ENCODE measurements at places on chromosomes 2 and 18.
A peak's percentile ranks its signal among the peaks of the same experiment; 100 is the strongest.

DNA sequence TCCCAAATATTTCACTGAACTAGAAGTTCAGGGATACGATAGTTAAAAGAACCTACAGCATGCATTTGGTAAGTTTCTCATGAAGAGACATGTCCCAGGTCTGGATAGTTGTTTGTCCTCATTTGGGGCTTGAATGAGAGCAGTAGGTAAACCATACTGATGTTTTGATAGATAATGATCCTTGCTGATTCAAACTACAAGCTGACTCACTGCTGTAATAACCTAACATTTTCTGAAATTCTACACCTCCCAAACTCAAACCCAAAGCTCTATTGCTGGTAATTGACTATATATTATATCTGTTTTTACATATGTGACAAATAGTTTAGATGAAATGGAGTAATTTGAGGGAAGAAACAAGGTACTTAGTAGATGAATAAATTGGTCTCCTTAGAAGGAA is 154.1 kb upstream of the BOD1L2 start:
- DNase-seq: no peak

DNA sequence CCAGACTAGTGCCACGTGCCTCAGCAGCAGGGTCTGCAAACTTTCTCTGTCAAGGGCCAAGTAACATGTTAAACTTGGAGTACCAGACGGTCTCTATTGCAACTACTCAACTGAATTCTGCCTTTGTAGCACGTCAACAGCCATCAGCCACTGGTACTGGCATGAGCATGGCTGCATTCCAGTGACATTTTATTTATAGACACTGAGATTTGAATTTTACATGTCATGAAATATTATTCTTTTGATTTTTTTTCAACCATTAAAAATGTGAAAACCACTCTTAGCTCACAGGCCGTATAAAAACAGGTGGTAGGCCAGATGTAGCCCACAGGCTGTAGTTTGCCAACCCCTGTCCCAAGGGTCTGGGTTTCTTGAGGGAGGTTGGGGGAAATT is 199.7 kb downstream of the TPGS2 start:
- no peak for DNase-seq

DNA sequence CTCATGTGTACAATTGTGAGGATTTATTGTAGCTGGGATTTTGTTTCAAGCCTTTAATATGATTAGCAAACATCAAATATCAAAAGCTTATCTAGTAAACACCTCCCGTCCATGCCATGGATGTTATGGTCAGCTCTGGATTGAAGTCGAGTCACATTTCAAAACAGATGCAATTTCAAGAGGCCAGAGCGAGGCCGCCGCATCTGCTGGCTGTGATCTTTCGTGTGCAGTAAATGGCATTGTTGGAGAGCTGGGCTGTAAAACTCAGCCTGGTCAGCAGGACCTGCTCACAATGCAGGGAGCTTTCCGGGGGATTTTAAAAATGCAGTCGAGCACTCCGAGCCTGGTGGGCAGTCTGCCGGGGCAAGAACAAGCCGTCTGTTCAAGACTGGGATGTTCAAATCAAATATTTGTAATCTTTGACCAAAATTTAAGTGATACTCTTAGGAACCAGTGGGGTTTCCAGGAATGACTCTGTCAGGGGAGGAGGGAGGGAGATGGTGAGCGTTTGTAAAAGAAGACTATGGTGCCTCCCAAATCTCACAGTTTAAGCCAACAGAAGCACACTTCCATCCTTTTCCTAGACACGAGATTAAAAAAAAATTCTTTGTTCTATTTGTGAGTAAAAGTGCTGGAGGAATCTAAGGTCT is 97.6 kb downstream of the MYCN start:
- no peak for DNase-seq

DNA sequence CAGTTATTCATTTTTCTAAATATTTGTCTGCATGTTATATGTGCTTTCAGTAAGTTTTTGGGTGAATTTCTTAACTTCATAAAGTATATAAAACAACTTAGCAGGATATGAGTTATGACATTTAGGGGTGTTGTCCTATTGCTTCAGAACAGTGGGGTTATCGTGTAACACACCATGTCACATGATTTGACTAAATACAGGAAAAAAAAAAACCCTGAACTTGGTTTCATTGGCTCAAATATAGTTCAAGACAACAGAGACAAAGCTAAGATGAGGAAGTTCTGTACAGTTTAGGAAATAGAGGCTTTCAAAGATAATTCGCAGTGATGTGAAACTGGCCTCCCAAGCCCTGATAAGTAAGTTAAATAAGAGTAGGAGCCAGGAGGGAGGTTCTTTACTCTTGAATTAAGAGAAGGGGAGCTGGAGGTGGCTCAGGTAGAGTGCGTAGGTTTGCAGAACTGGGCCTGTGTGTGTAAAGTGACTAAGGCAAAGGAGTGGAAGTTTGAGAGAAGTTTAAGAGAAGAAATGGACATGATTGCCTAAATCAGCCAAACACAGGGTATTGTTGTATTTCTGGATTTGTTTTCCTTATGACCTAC is 53.9 kb downstream of the LIMS1 start:
- DNase-seq: no peak

- DNase-seq: no peak
Measured at GRCh38 chr2:95053543-95053942, 28.0 kb downstream of the MAL start.

GRCh38 chr2:190355968-190356644 is 12.7 kb downstream of the INPP1 start:
- DNase-seq: no peak

DNA sequence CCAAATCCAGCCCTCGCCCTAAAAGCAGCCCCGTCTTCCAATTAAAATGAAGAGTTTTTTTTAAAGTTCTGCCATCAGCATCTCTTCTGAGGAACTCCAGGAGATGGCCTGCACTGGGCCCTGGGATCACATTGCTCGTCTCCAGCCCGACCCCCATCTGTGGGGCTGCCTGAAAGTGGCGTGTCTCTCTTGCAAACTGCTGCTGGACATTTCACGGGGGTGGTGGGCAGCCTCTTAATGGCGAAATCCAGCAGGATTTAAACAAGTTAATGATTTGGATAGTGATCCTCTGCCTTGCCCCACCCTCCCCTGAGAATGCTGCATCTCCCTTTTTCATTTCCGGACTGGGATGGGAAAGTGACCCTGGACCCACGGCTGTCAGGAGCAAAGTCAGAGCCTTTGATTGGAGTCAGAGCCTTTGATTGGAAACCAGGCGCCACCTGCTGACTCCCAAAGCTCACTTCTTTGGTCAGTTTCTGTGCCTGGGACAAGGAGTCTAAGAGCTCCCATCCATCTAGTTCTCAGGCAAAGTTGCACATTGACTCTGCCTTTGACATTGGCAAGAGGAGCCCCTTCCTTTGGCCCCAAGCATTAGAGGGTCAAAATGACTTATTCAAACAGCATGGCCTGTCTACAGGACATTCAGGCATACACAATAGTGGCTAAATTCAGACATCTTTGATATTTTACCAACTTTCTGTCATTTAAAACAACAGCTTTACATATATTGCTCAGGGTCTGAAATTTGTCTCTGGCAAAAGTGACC is 155.2 kb downstream of the SH3BP4 start:
- DNase-seq: peak; percentile 66

DNA sequence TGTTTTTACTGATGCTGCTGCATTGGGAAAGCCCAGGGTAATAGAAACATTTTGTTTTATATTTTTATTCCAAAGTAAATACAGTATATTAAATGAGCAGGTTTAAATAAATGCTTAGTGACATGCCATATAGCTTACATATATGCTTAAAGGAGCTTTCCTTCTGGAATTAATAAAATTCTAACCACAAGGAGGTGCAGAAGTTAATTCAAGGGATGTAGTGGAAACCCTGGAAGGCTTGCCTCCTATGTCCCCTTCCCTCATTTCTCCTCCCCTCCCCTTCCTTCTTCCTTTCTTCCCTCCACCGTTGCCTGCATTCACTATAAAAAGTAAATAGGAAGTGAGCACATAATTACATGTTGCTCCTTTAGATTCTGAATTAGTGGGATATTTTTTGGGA is 96.3 kb downstream of the UBE2E3 start:
- no peak for DNase-seq

- DNase-seq: no peak
Measured at GRCh38 chr2:200203381-200203827, 103.1 kb upstream of the SPATS2L start.

DNA sequence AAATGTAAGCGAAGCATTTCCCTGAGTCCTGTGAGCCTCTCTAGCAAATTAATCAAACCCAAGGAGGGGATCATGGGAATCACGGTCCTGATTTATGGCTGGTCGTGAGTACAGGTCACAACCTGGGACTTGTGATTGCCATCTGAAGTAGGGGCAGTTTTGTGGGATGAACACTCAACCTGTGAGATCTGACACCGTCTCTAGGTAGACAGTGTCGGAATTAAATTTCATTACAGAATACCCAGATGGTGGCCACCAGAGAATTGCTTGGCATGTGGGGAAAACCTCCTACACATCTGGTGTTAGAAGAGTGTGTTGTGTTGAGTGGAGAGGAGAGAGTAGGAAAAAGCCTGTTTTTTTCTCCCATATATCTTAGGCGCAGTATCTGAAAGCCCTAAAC is 12.5 kb downstream of the CAPN14 start:
- no peak for DNase-seq

DNA sequence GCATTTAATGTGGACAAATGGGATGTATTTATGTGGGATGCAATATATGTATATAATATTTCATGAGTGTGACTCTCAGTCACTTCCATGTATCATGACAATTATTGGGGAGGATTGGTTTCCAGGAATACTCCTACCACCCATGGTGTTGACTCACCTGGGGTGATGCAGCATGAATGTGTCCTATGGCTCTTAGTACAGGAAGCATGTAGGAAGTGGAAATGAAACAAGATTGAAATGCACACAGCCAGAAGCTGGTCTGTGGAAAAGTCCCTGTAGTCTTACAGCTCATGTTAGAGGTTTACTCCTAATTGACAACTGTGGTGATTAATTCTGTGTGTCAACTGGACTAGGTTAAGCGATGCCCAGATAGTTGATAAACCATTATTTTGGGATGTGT is 89.3 kb upstream of the HAAO start:
- no peak for DNase-seq

GRCh38 chr2:24766609-24767008 is 26.6 kb downstream of the PTRHD1 start:
- no peak for DNase-seq

GRCh38 chr18:3605954-3606443 is 156.0 kb downstream of the TGIF1 start:
- DNase-seq: no peak

- no peak for DNase-seq
Measured at GRCh38 chr2:171579481-171579880, 57.2 kb downstream of the CYBRD1 start.

DNA sequence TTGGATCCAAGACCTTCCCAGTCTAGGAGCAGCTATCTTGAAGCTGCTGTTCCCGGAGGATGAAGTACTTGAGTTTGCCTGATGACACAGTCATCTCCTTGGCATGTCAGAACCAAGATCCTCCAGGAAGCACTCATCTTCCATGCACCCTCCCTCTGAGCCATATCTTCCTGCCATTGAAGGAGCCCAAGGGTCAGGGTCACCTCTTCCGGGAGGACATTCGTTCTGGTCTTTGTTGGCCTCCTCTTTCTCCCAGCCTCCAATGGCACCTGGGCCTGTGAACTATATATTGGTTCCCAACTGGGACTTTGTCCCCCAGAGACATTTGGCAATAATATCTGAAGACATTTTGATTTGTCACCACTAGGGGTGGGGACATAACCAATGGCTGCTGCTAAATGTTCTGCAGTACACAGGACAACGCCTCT is 4.2 kb upstream of the MYO7B start:
- no peak for DNase-seq

DNA sequence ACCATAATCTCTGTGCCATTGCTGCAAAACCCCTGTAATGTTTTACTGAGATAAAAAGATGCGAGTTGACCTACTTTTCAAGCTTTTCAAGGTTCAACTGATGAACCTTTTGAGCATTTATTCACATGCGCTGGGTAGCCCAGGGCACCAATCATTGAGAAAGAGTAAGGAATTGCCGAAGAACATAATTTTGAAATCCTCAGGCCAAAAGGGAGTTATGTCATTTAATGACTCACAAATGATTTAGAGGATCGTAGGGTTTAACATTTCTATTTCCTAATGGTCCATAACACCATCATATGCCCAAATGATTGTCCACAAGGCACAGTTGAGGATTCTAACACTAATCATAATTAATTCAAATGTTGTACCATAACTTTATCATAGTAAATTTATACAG is 20.2 kb upstream of the DLX1 start:
- DNase-seq: no peak

DNA sequence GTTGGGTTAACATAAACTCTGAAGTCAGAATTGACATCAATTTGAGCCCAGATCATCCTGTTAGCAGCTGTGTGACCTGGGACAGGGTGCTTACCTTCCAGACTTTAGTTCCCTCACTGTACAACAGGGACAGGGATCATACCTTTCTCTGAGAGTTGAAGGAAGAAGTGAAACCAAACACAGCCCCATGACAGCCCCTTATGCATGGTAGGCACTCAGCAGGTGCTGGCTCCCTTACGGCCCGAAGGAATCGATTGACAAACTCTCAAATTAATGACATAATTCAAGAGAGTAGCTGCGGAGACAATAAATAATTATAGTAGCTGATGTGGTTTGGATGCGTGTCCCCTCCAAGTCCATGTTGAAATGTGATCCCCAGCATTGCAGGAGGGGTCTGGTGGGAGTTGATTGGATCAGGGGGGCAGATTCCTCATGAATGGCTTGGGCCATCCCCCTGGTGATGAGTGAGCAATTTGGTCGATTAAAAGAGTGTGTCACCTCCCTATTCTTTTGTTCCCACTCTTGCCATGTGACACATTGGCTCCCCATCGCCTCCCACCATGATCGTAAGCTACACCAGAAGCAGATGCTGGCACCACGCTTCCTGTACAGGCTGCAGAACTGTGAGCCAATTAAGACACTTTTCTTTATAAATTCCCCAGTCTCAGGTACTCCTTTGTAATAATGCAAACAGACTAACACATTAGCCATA is 72.4 kb downstream of the ODC1 start:
- no peak for DNase-seq

DNA sequence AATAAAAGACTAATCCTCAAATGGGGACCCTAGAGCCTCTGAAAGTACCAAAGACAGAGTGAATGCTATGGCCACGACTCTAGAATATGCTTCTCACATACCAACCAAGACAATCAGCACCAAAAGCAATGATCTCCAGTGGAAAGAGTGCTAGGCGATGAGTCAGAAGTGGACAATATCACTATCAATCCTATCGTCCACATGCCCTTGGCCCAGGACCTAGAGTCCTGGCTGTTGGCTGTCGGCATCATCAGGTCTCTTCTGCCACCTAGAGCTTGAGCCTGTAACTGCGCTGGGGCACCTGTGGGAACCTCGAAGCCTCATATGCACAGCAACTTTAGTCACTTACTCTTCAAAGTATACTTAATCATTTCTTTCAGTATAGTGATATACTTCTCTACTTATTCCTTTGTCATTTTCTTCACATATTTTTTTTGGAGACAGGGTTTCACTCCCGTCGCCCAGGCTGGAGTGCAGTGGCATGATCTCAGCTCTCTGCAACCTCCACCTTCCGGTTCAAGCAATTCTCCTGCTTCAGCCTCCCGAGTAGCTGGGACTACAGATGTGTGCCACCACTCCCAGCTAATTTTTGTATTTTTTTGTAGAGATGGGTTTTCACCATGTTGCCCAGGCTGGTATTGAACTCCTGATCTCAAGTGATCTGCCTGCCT is 29.7 kb downstream of the NOL10 start:
- DNase-seq: peak; percentile 46
